ENCODE measurements at places on chromosomes 3 and 15. TPM values are rescaled to one million over a fixed set of nuclear protein-coding genes. Genes with fewer than 3 reads are reported as not detected.

GRCh38 chr3:157077565-157077991, 82.4 kb downstream of the CCNL1 start:
- no peak for DNase-seq

GRCh38 chr3:71103430-71103921, 480.1 kb downstream of the FOXP1 start:
- DNase-seq: peak; percentile 48

SNURF gene
- 7.6 TPM for total RNA-seq

- DNase-seq: no peak
Observed at GRCh38 chr3:153835540-153835939, 285.6 kb upstream of the ARHGEF26 start.

GRCh38 chr3:12229146-12229851, 59.6 kb upstream of the PPARG start:
- no peak for DNase-seq

DNA sequence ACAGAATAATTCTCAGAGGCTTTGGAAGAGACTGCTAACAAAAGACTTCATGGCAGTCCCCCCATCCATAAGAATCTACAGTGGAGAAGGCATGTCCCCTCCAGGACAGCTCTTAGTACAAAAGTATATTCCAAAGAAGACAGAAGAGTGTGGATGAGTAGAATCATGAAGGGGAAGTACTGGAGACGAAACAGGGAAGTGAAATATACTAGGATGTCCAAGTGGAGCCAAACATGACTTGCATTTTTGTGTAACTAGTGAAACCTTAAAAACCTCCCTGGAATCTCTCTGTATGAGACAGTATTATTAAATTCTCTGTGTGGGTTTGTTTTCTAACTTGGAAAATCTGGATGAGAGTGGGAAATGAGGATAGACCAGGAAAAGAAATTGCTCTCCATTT, 312.4 kb downstream of the RSL24D1 start:
- DNase-seq: no peak

DNA sequence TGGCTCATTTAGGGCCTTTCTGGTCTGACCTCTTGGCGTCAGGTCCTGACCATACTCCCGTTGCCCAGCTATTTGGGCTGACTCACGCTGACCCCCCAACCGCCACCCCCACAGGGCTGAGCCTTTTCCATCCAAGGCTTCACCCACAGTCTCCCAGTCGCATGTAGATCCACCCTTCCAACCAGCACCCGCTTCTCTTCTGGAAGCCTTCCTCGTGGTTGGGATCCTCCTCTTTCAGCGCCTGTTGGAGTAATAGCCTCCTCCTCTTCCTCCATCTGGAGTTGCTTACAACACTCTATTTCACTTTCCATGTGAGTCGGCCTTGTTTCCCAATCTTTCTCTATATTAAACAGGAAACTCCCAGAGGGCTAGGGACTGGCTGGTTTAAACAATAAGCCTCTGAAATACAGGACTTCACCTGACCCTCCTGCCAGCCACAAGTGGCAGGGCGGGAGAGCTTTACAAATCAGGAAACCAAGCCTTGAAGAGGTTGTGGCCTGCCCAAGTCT, 2.1 kb upstream of the ALAS1 start:
- peak; percentile 90 for DNase-seq

DUOXA2 gene
- not detected for total RNA-seq

DNA sequence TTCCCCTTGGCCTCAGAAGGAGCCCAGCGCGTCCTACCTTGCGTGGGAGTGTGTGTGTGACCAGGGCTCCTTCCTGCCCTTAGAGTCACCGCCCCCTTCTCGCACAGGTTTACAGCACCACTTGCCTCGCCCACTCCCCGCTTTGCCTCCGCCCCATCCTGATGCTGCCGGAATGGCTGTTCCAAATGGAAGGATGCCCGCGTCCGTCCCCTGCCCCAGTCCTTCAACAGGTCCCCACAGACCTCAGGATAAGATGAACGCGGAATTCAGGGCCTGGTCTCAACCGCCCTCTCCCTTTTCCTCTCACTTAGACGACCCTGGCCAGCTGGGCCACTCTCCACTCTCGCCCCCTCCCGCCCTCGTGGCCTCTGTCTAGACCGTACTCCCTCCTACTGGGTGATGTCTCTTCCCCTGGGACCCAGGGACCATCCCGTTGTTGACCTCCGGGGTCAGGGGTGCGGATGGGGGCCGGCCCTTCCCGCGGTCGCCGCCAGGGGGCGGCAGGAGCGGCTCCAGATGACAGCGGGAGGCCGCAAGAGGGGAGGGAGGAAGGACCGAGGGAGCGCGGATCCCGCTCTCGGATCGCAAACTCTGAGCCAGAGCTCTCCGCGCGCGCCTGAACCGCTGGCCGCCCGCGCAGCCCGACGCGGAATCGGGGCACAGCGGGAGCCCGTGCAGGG, at the start of gene THSD4:
TSS of gene THSD4 (plus strand) at position 585 of the 680 bp plus-strand sequence.
- peak; percentile 96 for DNase-seq

DNA sequence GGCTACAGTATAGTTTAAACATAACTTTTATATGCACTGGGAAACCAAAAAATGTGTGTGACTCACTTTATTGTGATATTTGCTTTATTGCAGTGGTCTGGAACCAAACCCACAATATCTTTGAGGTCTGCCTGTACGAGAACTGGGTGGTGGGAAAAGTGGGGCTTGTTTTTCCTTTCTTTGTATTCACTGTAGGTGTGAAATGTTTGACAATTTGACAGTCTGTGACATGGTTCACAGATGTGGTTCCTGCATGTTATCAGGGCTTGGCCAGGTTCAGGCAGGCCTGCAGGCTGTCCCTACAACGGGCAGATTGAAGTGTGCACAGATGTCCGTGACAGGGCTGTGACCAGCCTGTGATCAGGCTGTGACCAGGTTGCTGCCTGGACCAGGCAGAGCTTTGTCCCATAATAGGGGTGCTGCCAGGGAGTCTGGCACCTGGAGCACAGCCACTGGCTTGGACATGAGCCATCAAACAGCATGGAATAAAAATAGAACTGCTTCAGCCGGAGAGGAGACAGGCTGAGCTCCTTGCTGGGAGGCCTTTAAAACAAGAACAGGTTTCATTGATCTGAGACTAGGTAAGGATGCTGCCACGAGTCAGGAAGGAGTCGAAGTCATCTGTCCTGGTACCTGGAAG, 61.0 kb downstream of the KLF13 start:
- DNase-seq: no peak

DNA sequence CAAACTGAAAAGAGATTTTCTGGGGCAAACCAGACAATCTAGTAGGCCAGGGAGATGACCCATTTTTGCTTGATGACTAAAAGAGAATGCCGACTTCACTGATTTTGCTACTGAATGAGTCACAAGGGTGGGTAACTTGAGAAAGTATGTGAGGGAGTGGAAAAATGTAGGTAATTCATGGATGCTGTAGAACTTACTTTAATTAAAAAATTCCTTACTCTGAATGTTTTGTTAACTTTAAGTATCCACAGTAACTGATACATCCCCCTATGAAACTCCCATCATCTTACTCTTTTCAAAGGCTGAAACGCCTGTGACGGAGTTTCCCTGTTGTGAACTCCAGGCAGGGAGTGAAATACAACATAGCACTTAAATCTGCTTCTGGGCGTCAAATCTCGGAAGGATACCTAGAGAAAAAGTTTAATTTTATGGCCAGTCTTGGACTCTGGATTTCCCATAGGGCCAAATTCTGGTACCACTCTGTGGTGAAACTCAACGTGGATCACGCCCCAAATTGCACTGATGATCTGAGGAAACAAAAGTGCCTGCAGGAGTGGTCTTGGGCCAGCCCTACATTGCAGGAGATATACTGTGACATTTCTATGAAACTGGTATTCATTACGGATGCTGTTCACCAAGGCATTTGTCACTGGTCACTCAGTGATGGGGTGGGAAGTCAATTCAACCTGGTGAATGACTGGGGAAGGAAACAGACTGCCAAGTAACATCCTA, 24.0 kb downstream of the GOLIM4 start:
- DNase-seq: no peak

DNA sequence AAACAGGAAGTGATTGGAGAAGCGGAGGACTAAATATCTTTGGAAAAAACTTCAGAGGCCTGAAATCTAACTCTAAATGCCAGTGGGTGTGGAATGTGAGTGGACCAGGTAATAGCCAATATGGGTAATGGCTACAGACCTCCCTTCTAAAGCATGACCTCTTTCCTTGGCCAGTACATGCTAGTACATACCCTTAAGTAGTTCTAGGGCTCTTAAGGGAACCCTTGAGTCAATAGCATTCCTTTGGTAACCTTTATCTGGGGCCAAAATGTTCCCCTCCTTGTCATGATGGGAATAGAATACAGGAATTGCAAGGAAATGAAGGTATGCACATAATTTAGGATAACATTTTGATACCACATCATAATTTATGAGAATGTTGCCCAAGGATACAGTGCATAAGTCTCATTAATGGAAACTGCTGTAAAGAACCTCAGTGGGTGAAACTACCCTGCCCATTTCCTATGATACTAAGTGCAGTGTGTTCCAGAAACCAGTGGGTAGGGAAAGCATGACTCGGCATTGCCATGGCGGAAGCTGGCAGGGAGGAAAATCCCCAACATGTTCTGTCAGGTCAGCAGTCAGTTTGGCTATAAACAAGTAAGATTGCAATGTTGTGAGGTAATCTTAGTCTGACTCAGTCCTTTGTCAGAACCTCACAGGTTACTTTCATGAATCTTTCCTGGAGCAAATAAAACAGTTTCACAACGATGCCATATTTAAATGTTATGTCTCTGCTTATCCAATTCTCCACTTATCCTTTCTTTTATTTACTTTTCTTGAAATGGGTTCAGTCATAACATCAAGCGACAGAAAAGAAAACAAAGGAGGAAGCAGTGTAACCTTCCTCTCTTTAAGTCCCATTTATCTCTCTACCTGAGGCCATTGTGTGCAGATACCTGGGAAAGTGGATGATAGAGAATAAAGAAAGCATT, 23.5 kb upstream of the RAP2B start:
- DNase-seq: no peak

CGNL1 gene
- total RNA-seq: 40.1 TPM

- DNase-seq: no peak
Observed at GRCh38 chr15:78093242-78094020, 1.1 kb downstream of the SH2D7 start.

DNA sequence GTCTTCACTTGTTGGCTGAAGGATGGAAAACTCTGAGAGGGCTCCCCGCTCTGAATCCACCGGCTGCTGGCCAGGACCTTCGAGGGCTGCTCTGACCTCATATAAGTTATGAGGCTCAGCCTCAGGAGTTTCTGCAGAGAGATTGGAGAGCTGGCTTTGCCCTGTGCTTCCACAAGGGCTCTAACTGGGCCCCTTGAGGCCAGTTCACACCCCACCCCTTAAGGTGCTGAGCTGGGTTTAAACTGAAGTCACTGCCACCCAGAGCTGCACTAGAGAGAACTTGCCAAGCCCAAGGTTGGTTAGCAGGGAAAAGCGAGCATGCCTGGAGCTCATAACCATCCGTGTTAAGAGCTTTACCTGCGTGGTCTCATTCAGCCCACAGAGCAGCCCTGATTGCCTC, 2.8 kb upstream of the CCDC33 start:
- no peak for DNase-seq

GRCh38 chr3:194532591-194532990, 45.8 kb upstream of the ATP13A3 start:
- no peak for DNase-seq

DGKG gene
- total RNA-seq: 7.4 TPM

DNA sequence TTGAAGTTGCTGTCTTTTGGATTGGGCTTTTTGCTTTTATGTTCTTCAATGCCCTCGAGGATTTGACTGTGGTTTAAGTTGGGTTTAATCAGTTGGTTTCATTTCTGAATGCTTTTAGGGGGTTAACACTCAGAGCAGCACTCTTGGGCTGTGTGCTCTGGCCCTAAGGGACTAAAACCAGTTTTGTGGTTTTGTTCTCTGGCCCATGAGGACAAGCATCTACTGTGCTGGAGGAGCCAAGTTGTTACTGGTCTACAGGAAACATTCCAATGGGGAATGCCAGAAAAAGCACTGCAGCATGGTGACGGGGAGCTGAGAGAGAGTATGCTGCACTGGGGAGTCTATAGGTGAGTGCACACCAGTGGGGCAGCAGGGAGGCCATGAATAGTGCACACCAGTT, 596.9 kb downstream of the ZBBX start:
- DNase-seq: no peak

GRCh38 chr15:68574629-68575028, 4.2 kb upstream of the CORO2B start:
- DNase-seq: no peak

GRCh38 chr3:183518491-183519251, 36.8 kb downstream of the KLHL6 start:
- no peak for DNase-seq

GRCh38 chr15:69223083-69223813, 62.8 kb downstream of the GLCE start:
- DNase-seq: no peak

TMEM43 gene
- 158 TPM for total RNA-seq

DNA sequence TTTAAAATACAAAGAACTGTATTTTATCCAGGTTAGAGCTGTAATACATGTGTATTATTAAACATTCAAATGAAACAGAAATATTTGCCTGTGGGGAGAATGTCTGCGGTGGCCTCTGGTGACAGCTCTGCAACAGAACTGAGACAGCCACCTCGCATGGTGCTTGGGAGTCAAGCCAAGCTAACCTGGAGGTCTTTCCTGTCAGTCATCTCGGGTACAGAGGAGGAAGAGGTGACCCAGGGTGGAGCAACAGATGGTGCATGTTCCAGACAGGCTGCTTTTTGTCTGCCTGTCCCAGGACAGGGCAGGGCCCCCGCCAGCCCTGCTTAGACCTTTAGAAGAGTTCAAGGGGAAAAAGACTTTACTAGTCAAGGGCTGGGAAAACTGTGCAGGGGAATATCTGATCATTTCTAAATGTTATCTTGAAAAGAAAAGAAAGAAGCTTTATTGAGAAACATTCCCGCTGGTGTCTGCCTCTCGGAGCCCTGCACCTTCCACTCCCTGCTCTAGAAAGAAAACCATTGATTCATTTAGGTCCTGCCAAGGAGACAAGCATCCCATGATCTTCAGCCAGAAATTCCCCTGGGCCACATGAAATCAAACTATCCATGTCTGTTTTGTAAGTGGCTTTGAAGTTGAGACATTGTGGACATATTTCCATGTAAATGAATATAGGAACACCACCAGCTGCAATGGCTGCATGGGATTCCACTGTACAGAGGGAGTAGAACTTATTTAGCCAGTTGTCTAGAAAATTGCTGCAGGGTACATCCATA, 5.5 kb upstream of the NR2E3 start:
- no peak for DNase-seq

GRCh38 chr3:129120254-129121004, 1.2 kb downstream of the RAB43 start:
- peak; percentile 96 for DNase-seq

WNT7A gene
- 1.0 TPM for total RNA-seq

DNA sequence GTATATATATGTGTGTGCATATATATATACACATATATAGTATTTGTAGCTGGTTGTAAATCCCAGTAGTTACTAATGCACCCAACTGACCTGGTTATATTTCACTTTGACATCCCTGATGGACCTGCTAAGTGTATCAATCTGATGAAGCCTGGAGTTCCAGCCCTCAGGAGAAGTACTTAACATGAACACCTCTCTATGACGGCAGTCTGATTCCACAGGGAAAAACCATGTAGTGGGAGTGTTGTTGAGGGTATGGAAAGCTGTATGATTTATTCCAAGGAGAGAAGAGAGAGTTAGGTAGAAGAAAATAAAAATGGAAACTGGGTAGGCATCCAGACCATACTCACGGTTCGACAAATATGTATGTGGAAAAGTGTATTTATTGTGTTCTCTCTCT, 531.2 kb upstream of the SEMA6D start:
- no peak for DNase-seq

- DNase-seq: no peak
Observed at GRCh38 chr3:15120986-15121385, 22.0 kb upstream of the RBSN start.
